ENCODE measurements at places on chromosomes 3 and 15. TPM values are rescaled to one million over a fixed set of nuclear protein-coding genes. Genes with fewer than 3 reads are reported as not detected.

COLQ gene
- 1.7 TPM for total RNA-seq

ECE2 gene
- total RNA-seq: 2.7 TPM

DNAJA4 gene
- total RNA-seq: 23.1 TPM

IGDCC3 gene
- 9.8 TPM for total RNA-seq

DLL4 gene
- 3.4 TPM for total RNA-seq

Measured in temporal lobe (tissue), 4 donors.